ENCODE measurements at places on chromosomes 3 and 15. TPM values are rescaled to one million over a fixed set of nuclear protein-coding genes. Genes with fewer than 3 reads are reported as not detected.
A peak's percentile ranks its signal among the peaks of the same experiment; 100 is the strongest.

The FHIT gene
- polyA plus RNA-seq: 5.5 TPM

The ITIH1 gene
- polyA plus RNA-seq: 0.13 TPM

The LSAMP gene
- 8.6 TPM for polyA plus RNA-seq

The MYRIP gene
- polyA plus RNA-seq: 0.83 TPM

The SLC6A20 gene
- 0.15 TPM for polyA plus RNA-seq

The SLC49A4 gene
- polyA plus RNA-seq: 7.1 TPM

The CRYBG3 gene
- polyA plus RNA-seq: 24.5 TPM

The PLSCR2 gene
- polyA plus RNA-seq: not detected

The ST3GAL6 gene
- 5.7 TPM for polyA plus RNA-seq

The DNASE1L3 gene
- polyA plus RNA-seq: 0.61 TPM

The TWF2 gene
- 30.0 TPM for polyA plus RNA-seq

The CHRNA7 gene
- 1.6 TPM for polyA plus RNA-seq

The FBXO45 gene
- 14.0 TPM for polyA plus RNA-seq

The MYO5A gene
- polyA plus RNA-seq: 7.0 TPM

The ATP13A4 gene
- polyA plus RNA-seq: 0.72 TPM

The GOLGA8S gene
- polyA plus RNA-seq: 0.79 TPM

The IL5RA gene
- polyA plus RNA-seq: not detected

The CHCHD6 gene
- 6.5 TPM for polyA plus RNA-seq

The PHLDB2 gene
- polyA plus RNA-seq: 50.5 TPM

The DNAH1 gene
- polyA plus RNA-seq: 6.2 TPM

DNA sequence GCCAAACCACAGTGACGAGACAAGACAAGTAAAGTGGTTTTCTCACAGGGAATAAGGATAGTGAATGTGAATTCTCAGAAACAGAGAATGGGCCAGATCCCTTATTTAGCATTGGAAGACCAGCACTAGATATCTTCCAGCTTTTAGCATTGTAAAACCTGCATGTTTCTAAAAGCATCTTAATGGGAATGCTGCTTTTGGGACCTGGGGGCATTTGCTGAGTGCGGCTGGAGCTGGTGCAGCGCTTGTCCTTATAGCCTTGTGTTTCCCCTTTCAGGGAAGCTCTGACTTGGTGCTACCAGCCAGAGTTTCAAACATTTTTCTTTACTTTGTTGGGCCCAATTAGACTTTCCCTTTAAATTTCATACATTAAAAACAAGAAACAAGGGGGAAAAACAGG, 52.9 kb downstream of the CLSTN2 start:
- no peak for DNase-seq

DNA sequence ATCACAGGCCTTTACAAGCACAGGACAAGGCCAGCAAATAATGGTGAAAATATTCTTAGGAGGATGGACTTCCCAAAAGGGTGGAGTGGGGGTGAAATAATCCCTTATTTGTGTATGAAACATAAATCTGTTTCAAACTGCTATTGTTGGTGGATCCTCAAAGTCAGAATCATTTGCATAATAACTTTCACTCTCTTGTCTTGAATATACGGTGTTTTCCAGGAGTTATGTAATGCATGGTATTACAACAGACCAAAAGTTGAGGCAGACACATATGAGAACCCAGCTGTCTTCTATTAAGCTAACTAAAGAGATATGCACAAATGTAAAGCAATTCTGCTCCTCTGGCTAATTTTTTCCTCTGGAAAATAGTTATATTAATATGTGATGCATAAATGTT, 57.7 kb downstream of the PRTG start:
- DNase-seq: no peak

GRCh38 chr3:64505419-64505818, 182.4 kb downstream of the ADAMTS9 start:
- no peak for DNase-seq

- DNase-seq: no peak
Measured at GRCh38 chr15:34984889-34985630, 3.0 kb downstream of the ZNF770 start.

GRCh38 chr3:39637807-39638206, 170.3 kb downstream of the MOBP start:
- DNase-seq: no peak

GRCh38 chr15:29636140-29636539, 186.1 kb downstream of the TJP1 start:
- no peak for DNase-seq

GRCh38 chr3:113499081-113499480, 15.9 kb downstream of the SPICE1 start:
- DNase-seq: no peak

- DNase-seq: no peak
Measured at GRCh38 chr15:100208921-100209603, 132.7 kb downstream of the ADAMTS17 start.

- no peak for DNase-seq
Measured at GRCh38 chr15:96849271-96849900, 518.9 kb downstream of the NR2F2 start.

- DNase-seq: no peak
Measured at GRCh38 chr3:58322793-58323192, 9.9 kb upstream of the PXK start.

DNA sequence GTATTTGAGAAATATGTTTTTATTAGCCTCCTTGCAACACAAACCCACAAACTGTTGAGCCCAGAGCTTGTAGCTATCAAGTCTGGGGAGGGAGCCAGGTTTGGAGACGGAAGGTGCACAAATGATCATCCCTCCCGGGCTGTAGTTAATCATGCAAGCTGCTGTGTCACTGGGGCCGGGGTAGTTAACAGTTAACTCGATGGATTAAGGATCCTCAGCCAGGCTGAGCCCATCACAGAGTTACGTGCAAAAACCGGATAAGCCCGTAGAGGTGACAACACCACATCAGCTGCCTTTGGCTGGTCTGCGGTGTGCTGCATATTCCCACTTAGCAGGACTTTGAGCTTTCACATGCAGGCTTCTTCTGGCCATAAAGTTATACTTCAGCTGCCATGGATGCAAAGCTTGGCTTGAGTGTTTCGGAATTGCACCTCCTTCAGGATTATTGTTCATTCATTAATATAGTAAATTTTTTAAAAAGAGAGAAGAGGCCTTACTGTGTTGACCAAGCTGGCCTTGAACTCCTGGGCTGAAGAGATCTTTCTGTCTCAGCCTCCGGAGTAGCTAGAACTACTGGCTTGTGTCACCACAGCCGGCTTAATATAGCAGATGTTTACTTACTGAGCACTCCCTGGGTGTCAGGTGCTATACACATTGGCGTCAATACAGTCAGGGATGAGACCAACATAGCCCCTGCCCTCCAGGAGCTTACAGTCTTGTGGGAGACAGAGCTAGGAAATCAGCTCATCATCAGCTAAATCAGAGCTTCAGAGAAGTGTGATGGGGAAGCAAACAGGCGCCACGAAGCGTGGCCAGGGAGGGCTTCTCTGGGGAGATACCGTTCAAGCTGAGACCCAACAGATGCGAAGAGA, 226.8 kb upstream of the BHLHE40 start:
- DNase-seq: no peak

- no peak for DNase-seq
Measured at GRCh38 chr3:46987743-46988401, 8.4 kb downstream of the NBEAL2 start.

DNA sequence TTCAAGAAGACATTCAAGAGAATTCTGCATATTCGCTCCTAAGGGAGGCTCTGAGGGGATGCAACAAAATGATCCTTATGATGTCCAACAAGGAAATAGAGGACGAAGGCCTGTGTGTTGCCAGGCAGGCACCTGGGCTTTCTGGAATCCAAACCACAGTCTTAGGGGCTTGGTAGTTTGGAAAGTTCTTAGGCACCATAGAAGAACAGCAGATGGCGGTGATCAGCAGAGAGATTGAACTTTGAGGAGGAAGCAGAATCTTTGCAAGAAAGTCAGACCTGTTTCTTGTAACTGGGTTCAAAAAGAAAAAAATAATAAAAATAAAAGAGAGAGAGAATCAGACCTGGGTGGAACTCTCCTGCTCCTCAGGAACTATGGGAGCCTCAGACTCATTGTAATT, 11.7 kb upstream of the ATG7 start:
- no peak for DNase-seq

DNA sequence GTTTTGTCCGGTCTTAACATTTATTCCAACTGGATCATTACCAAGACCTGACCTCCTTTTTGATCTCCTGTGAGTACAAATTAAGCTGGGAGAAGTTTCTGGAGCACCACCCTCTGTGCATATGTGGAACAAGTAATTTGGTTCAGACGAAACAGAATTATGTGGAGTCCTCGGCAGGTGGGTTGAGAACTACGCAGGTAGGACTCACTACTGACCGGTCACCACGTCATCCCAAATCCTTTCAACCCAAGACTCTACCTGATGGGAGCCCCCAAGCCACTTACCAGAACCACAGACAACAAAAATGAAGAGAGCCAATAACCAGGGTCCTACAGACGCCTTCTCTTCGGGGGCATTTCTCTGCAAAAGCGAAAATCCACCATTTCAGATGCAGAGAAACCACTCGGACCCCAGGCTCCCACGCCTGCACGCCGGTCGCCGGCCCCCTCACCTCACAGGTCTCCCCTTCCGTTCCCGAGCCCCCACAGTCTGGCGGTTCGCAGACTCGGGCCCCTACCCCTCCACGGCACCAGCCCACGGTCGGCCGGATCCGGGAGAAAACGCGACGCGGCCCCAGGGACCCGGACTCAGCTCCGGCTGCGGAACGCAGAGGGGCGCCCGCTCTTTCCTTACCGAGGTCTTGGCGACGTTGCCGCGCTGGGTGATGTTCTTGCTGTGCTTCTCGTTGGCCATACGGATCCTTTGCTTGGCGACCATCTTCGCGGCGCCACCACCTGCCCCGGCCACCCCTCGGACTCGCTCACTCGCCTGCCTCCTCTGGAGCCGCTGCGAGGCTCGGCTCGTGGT, 674 bp downstream of the SERP1 start:
- DNase-seq: peak; percentile 62

- no peak for DNase-seq
Measured at GRCh38 chr3:30526031-30526430, 80.4 kb upstream of the TGFBR2 start.

DNA sequence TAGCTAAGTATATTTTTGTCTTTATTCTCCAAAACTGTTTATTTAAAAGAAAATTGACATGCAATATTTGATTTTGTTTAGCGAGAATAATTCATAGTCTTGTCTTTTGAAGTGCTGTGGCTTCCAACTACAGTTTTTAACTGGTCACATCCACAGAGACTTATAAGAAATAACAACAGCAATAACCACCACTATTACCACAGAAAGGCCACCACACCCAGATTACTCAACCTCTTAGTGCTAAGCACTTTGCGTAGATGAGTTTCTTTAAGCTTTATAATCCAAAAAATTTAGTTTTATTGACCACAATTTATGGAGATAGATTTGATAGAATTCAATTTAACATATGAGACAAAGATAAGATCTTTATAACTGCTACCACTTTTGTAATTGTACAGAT, 468.4 kb upstream of the UBE2E2 start:
- no peak for DNase-seq

- no peak for DNase-seq
Measured at GRCh38 chr3:73234354-73235014, 173.0 kb downstream of the EBLN2 start.

- no peak for DNase-seq
Measured at GRCh38 chr15:75821786-75822345, 21.4 kb upstream of the UBE2Q2 start.

DNA sequence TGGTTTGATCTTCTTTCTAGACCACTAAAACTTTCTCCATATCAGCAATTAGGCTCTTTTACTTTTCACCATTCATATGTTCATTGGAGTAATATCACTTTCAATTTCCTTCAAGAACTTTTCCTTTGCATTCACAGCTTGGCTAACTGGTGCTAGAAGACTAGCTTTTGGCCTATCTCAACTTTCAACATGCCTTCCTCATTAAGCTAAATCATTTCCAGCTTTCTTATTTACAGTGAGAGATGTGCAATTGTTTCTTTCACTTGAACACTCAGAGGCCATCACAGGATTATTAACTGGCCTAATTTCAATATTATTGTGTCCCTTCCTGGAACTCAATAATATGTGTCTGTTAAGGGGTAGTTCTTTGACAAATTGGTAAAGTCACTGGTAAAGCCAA, 42.8 kb upstream of the PLOD2 start:
- DNase-seq: no peak

DNA sequence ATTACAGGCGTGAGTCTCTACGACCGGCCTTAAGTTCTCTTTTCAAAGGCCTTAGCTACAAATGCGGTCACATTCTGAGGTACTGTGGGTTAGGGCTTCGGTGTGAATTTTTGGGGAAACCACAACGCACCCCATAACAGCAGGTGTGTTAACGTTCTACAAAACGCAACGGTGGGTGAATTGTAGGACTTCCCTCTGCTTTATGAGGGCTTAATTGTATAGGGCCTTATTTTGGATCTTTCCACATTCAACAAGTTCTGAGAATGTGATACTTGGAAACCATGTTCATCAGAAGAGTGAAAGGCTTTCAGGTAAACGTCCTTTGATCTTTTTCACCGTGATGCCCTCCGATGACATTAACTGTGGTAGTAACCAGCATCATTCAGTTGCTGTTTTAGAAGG, 998.6 kb upstream of the CFAP20DC start:
- no peak for DNase-seq

DNA sequence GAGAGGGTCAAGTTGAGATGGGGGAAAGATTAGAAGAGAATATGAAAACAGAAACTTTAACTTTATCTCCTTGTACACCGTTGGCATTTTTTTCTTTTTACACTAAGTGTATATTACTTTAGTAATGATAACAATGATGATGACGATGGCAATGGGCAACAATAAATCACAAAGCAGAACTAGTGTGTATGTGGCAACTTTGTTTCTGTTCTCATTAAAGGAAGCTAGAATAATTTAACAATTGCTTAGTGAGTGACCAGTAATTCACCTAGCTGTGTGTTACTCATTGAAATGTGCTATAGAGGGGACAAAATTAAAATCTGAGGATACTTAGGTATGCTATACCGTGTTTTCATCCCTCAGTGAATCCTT, 318.5 kb upstream of the TBL1XR1 start:
- DNase-seq: no peak

- DNase-seq: no peak
Measured at GRCh38 chr3:32843510-32844321, 25.9 kb downstream of the TRIM71 start.

DNA sequence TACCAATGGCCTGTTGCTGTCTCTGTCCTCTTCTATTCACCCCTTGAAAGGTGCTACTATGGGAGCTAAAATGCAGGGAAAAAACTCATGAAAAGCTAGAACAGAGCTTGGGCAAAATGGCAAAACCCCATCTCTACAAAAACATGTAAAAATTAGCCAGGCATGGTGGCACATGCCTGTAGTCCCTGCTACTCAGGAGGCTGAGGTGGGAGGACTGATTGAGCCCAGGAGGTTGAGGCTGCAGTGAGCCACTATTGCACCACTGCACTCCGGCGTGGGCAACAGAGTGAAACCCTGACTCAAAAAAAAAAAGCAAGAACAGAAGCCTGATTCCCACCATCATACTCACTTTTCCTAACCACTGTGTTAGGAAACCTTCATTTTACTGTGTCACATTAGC, 1.9 kb downstream of the MAP4 start:
- DNase-seq: no peak

- no peak for DNase-seq
Measured at GRCh38 chr3:183475016-183475763, 46.8 kb upstream of the MCF2L2 start.

GRCh38 chr3:196440696-196441095, 8.5 kb upstream of the UBXN7 start:
- DNase-seq: no peak

GRCh38 chr3:150268426-150269391, 139.4 kb upstream of the TSC22D2 start:
- DNase-seq: no peak

GRCh38 chr3:131282379-131282778, 99.2 kb upstream of the NUDT16 start:
- DNase-seq: no peak

GRCh38 chr3:43787330-43787729, 96.6 kb downstream of the ABHD5 start:
- DNase-seq: no peak

- no peak for DNase-seq
Measured at GRCh38 chr3:82462977-82463376, 701.5 kb upstream of the GBE1 start.

Measured in hindlimb muscle (tissue), 1 donor.